ENCODE measurements at places on chromosomes 2 and 18.

- no peak for DNase-seq
Measured at GRCh38 chr2:16330012-16330411, 335.6 kb downstream of the CYRIA start.

DNA sequence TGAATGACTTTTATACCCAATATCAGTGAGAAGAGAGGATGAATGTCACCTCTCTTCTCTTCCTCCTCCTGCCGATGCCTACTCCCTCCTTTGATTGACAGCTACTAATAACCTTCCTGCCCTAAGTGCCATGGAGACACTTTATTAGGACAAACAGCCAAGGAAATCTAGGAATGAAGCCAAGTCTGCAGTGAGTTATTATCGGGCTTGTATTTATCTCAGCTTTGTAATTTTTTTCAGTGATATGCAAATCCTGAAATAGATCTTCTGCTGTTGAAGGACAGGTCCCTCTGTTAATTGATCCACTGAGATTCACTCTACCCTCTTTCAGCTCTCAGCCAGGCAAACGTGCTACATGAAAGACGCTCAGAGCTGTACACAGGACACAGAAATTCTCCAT, 686.7 kb downstream of the TMEM182 start:
- no peak for DNase-seq

DNA sequence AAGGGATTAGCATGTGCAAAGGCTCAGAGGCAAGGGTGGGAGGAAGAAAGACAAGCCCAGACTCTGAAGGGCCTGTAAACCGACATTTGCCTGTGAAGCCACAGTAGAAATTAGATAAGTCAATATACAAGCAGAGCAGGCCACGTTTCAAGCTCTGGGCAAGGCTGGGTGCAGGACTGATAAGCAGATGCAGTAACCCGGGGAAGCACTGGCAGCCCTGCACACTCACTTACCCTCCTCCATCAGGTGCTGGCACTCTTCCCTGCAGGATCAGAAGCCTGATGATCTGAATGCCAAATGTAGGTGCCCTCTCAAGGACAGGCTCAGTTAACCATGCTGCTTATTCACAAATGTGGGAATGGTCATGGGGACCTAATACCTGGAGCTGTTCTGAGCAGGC, 46.3 kb upstream of the RAB12 start:
- DNase-seq = no peak

GRCh38 chr2:177670791-177671535, 278.4 kb downstream of the AGPS start:
- DNase-seq = no peak

DNA sequence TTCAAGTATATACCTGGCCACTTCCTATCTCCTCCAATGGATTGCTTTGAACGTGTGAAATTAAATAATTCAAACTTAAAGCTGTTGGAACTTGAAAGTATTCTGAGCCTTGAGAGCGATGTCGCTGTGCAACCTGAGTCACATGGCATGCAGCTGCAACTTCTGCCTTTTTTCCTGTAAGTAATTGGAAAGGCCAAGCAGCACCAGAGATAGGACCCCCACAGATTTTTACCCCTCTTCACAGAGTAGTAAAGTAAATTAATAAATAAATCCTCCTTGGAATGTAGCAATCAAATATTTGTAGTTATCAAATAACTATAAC, 3.2 kb upstream of the RNF149 start:
- no peak for DNase-seq

GRCh38 chr18:31667185-31667584, 17.2 kb downstream of the B4GALT6 start:
- no peak for DNase-seq

- no peak for DNase-seq
Measured at GRCh38 chr2:46230115-46230571, 67.1 kb upstream of the EPAS1 start.

DNA sequence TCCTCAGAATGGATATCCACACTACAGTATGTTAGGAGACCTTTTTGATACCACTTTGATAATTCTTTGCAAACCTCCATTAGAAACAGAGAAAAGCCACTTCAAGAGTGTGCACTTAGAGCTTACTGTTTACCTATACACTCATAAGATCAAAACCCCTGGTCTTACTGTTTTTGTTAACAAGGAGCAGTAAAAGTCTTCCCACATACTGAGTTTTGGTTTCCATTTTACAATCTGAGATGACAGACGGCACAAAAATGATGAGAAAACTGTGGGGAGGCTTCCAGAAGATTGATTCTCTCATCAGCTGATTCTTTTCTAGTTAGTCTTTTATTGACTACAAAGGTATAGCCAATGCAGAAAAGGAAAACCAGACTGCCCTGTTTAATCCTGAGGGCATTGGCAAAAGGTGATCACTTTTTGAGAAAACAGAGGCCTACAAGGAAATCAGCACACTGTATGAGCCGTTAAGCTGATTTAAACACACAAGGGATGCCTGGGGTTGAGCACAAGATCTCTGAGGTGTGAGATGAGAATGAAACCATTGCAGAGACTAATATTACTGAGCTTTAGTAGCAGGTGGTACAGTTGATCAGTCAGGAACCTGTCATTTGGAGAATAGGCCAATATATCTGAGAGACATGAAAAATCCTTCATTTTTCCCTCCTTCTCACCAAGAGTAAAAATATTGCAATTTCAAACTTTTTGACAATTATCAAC, 368.6 kb downstream of the GRB14 start:
- no peak for DNase-seq

GRCh38 chr2:2748399-2749205, 417.5 kb upstream of the MYT1L start:
- DNase-seq = no peak

- DNase-seq = no peak
Measured at GRCh38 chr2:102273619-102274211, 37.6 kb upstream of the IL1RL1 start.

DNA sequence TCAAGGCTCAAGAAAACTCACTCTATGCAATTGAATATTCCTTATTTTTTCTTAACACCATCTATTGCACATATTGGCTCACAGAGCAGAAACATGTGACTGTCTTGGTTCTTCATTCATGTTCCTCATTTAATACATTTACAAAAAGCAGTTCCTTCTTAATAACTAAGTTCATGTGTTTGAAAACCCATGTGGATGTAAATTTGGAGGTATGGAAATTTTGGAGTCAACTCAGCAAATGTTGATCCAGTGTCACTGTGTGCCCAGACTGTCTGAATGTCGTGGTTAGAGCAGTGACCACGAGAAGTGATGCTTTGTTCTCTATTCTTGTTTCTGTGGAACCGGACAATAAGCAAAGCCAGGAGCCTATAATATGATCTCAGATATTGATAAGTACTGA, 299.1 kb downstream of the SETBP1 start:
- DNase-seq = no peak

DNA sequence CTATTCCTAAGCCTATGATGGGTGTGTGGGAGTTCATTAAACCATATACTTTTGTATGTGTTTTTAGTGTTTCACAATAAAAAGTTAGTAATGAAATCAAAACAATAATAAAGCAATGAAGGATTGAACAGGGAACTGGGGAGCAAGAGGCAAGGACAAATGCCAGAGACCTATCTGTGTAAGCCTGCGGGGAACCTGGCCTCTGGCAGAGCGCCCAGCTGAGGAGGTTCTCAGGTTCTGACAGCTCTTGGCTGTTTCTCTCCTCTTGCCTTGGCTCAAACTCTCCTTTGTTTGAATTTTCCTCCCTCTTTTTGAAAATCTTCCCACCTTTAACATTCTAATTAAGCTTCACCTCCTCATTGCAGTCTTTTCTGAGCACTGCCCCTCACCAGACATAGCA, 200.0 kb upstream of the NCKAP5 start:
- DNase-seq = no peak

- DNase-seq = peak; percentile 28
Measured at GRCh38 chr2:84939426-84940087, 31.4 kb upstream of the KCMF1 start.

DNA sequence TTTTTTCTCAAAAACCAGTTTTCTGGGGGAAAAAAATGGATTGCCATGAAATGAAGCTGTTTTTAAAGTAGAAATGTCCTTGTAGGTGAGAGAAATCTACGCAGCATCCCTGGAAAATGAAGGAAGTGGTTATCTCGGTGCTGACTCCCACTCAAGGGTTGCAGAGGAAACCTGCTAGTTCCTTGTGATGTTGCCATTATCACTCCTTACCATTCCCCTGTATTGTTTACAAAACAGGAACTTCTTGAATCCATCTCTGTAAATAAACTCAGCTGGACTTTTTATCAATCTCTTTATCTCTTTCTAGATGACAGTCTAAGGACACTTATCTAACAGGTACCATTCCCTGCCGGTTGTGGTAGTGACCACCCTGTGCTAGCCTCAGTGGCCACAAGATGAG, 61.2 kb downstream of the FEZ2 start:
- DNase-seq = no peak

DNA sequence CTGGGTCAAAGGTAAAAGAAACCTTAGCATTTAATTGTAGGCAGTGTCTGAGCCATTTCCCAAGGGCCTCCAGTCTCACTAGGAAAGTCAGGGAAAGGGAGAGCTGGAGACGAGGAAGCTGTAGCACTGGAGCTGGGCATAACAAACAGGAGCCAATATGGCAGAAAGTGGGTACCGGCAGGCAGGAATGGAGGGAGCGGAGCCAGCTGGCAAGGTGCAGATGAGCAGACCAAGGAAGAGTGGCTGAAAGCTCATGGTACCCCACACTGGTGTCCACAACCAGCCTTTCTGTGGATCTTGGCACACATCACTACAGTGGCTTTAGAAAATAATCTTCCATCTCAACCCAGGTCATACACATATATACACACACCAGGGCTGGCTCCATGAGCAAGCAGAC, 40.0 kb downstream of the ANKRD44 start:
- no peak for DNase-seq

DNA sequence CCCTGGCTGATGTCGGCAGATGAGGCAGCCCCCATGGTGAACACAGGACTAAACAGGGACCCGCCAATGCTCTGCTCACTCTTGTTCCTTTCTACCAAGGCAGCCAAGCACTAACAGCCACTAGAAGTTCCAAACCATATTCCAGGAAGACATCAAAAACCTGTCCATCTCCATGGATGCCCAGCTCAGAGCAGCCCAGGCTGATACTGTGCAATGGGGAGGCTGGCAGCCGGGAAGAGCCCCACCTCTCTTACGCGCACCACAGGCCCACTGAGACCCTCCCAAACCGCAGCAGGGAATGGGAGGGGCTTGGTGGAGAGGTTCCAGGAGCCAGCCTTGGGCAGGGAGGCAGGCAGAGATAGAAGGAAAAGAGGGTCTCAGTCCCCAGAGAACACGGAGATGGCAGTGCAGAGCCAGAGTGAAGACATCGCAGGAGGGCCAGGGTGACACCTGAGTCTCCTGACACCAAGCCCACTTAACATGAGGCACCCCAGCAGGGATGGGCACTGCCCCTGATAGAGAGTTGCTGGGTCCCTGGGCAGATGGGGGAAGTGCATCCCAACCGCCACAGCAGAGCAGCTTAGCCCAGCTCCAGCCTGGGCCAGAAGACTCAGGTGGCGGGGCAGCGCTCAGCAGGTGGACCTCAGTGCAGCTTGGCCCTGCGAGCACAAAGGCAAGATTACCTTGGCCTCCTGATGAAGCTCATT, 3.4 kb downstream of the HS6ST1 start:
- DNase-seq = no peak

DNA sequence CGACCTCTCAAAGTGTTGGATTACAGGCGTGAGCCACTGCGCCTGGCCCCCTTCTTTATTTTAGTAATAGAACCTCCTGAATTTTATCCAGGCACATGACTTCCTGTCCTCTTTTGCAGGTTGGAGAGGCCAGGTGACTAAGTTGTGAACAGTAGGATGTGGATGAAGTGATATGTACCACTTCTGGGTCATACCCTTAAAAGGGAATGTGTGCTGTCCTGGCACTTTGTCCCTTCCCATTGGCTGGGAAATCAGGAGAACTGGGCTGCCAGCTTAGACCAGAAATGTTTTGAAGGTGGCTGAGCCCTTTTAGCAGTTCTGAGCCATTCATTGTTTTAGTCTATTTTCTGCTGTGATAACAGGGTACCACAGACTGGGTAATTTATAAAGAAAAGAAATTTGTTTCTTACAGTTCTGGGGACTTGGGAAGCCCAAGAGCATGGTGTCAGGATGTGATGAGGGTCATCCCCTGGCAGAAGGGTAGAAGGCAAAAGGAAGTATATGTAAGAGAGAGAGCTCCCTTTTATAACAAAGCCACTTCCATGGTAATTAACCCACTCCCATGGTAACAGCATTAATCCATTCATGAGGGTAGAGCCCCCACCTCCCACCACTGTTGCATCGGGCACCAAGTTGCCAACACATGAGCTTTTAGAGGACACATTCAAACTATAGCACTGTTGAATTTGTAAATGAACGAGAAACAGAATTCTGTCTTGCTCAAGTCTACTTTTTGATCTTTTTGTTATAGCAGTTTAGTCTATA, 79.1 kb downstream of the TTC27 start:
- DNase-seq = no peak

DNA sequence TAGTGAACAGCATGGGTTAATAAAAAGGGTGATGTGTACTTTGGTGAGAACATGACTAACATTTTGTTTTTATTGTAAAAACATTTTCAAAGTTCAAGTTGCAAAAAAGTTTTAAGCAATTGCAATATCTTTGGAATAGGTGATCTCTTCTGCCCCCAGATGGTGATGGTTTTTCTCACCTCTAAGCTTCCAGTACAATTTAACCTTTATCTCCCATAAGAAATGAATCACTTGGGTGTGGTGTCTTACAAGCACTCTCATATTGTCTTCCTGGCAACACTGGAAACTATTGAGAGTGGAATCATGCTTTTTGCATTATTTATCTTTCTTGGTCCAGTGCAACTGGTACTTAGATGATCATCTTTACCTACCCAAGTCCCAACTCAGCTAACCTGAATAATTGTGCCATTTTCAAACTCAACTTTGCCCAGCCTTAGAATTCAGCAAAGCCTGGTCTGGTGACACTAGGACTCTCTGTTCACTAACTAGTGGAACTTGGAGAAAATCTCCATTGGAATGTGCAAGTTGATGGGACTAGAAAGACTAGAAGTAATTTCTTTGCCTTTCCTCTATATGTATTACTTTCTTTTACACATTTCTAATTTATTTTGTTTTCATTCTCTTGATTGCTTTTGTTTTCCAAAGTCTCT, 964.7 kb upstream of the ZEB2 start:
- DNase-seq = no peak

DNA sequence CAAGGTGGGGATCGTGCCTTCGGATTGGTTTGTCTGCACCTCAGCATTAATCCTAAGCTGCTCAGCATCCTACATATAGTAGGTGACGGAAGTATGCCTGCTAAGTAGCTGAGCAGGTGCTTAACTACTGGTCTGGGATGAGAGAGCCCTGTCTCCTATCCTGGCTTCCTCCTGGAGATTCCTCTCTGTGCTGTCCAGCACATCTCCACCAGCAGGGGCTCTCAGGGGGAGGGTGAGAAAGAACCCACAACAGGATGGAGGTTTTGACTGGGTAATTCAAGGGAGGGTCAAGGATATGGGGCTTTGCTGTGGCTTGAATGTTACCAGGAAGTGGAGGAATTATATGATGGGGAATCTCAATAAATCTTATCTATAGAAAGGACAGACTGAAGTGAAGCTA, 45.4 kb upstream of the KIF5C start:
- no peak for DNase-seq

GRCh38 chr2:128797092-128797491, 478.4 kb upstream of the HS6ST1 start:
- DNase-seq = no peak

All from stimulated activated CD4-positive, alpha-beta T cell treated with anti-CD3 and anti-CD28 coated beads, Interleukin-1b, Interleukin-23, amount 100 ng/mL, for 1 hour (primary cell).